ENCODE measurements at places on chromosomes 16 and 17.

GRCh38 chr16:89534252-89534756, 26.1 kb downstream of the SPG7 start:
- DNase-seq, result no peak

- DNase-seq, result no peak
Measured at GRCh38 chr17:45171338-45172231, 9.9 kb downstream of the HEXIM2 start.

DNA sequence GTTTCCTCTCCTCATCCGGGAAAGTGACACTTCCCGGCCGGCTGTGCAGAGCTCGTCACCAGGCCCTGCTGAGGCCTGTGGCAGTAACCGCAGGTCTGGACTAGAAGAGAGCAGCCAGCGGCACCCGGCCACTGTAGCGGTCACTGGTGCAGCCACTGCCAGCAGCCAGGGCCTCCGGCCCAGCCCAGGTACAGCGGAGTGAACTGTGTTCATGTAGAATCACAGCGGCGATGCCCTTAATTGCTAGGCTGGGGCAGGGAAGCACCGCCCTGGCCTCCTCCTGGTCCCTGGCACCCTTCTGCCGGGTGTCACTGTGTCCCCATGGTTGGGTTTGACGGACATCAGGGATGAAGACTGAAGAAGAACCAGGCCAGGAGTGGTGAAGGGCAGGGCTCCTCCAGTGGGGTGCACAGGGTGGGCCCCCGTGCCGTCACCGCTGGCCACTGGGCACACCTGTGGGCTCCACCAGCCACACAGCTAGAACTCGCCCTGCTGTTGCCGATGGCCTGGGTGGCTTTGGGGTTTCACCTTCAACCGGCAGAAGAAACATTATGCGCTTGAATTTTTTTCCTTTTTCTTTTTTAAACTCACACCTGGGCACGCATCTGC, 165.2 kb upstream of the CHMP6 start:
- DNase-seq, result no peak

GRCh38 chr17:13520899-13521572, 80.7 kb downstream of the HS3ST3A1 start:
- DNase-seq, result peak; percentile 77

GRCh38 chr17:17539591-17539990, 43.4 kb upstream of the RASD1 start:
- no peak for DNase-seq

- no peak for DNase-seq
Measured at GRCh38 chr17:44558710-44559633, 1.7 kb downstream of the FZD2 start.

DNA sequence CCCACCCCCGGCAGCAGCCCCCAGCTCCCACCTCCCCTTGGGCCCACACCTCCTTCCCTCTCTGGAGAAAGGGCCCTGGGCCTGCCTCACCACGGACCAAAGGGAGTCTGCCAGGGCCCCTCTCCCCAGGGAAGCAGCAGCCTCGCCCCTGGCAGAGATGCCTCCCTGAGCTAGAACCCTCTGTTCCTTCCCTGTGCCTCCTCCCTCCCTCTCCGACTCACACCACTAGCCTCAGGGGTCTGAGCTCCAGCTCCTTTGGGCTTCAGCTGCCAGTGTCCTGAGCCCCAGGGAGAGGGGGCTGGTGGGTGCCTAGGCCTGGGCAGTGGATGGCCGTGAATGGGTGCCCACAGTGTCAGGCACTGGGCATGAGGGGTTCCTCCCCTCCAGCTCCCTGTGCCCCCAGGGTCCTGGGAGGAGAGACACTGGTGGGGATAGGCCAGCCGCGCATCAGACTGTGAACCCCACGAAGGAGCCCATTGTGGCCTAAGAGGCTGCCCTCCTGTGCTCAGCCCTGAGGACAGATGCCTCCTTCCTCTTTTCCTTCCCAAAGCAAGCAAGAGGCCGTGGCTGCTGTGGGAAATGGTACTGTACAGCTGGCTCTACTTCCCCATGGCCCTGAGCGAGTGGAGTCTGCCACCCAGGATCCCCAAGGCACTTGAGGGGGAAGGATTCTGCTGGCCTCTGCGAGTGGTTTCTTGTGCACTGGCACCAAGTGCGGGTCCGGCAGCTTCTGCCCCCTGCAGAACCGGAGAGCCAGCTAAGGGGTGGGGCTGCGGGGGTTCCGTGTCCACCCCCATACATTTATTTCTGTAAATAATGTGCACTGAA, 20.7 kb downstream of the MMP15 start:
- no peak for DNase-seq

GRCh38 chr17:48429638-48430586, at the start of gene SKAP1:
Gene SKAP1 (minus strand): TSS chr17:48430214.
- no peak for DNase-seq

DNA sequence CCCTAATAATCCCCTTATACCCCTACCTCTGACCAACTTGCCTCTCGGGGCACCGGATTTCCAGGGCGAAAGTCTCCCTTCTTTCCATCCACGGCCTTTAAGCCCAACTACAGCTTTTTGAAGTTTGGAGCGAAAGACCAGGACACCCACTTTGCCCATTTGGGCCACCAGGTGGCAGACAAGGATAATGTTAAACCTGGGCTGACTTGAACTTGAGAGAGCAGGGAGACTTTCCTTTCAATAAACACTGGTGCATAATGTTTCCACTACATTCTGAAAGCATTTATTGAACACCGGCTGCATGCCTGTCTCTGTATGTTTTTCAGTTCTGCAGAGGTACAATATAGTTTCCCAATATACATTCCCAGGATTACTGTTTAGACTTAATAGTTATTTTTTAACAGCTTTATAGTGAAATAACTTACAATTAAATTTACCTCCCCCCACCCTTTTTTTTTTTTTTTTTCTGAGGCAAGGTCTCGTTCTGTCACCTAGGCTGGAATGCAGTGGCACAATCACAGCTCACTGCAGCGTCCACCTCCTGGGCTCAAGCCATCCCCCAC, 6.9 kb upstream of the CES3 start:
- no peak for DNase-seq

- DNase-seq, result no peak
Measured at GRCh38 chr16:24178496-24178895, 77.6 kb upstream of the CACNG3 start.

DNA sequence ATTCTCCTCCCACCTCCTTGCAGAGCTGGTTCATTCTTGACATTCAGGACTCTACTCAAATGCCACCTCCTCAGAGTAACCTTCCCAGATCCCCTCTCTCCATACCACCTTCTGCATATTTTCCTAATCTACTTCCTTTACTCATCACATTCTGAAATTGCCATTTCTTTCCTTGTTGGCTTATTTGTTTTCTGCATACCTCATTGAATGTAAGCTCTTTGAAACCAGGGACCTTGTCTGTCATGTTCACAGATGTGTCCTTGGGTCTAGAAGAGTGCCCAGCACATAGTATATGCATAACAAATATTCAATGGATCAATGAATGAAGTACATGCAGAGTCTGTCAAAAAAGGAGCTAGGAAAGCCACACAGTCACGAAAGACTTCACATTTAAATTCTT, 7.8 kb upstream of the LONP2 start:
- no peak for DNase-seq

GRCh38 chr17:1089915-1090314, 89.9 kb downstream of the ABR start:
- no peak for DNase-seq

- no peak for DNase-seq
Measured at GRCh38 chr17:14398766-14399165, 97.9 kb downstream of the HS3ST3B1 start.

GRCh38 chr17:1638171-1638590, 7.4 kb downstream of the SCARF1 start:
- no peak for DNase-seq

- DNase-seq, result no peak
Measured at GRCh38 chr16:1078579-1079021, 6.1 kb downstream of the SSTR5 start.

- no peak for DNase-seq
Measured at GRCh38 chr17:61168506-61168905, 231.1 kb upstream of the TBX2 start.

DNA sequence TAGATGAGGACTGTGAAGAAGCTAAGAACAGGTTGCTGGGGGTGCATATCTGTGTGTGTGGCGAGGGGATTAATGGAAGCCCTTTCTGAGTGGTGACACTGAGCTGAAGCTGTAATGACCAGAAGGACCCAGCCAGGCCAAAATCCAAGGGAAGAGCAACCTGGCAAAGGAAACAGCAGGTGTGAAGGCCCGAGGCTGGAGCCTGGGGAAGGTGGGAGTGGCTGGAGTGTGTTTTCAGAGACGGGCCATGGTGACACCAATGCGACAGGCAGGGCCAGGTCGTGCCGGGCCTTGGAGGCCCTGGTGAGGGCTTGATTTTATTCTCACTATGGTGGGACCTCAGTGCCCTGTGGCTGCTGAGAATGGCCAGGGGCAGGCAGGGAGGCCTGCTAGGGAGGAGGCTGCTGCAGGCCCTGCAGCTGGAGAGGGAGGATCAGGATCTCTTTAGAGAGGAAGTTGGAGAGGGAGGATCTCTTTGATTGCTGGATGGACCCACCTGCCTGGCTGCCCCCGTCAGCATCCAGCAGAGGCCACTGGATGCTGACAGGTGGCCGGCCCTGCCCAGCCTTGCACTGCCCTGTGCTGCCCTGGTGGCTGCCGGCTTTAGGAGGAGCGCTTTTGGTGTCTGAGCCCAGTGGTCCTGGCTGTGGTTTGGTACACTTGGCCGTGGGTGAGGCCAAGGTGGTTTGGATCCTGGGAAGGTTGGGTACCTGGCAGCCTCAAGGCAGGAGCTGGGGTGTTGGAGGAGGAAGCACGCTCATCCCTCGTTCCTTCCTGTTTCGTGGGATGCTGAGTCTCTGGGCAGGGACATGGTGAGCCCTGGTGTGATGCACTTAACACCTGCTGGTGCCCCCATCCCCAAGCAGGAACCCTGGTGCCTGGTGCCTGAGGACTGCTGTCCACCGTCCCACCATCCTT, 188.3 kb downstream of the SEC14L1 start:
- DNase-seq, result no peak

- no peak for DNase-seq
Measured at GRCh38 chr16:50751528-50751927, 9.6 kb downstream of the CYLD start.

DNA sequence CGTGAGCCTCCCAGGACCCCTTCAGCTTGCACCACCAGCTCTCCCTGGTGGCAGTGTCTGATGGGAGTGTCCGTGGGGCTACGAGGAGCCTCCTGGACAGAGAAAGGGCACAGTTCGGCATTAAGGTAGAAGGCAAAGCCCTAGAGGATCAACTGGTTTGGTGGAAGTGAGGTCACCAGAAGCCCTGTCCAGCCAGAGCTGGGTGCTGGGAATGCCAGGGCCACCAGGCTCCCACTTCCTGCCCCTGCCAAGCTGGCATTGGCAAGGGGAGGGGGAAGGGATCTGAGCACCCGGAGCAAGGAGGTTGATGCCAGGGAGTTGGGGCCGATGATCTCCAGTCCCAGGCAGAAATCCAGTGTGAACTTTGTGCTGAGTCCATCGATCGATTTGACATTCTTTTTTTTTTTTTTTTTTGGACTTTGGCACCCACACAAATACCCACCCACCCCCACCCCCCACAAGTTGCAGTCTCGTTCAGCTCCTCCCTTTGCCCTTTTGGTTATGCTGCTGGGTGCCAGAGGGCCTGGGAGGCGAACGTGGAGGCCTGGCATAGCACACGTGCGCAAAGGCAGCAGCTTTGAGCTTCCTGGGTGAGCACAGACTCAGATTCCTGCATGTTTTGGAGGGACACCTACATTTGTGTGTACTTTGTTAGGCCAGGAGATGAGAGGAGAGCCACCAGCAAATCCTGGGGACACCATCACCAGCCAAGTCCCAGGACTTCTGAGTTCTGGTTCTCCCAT, 2.1 kb downstream of the NHERF1 start:
- no peak for DNase-seq

DNA sequence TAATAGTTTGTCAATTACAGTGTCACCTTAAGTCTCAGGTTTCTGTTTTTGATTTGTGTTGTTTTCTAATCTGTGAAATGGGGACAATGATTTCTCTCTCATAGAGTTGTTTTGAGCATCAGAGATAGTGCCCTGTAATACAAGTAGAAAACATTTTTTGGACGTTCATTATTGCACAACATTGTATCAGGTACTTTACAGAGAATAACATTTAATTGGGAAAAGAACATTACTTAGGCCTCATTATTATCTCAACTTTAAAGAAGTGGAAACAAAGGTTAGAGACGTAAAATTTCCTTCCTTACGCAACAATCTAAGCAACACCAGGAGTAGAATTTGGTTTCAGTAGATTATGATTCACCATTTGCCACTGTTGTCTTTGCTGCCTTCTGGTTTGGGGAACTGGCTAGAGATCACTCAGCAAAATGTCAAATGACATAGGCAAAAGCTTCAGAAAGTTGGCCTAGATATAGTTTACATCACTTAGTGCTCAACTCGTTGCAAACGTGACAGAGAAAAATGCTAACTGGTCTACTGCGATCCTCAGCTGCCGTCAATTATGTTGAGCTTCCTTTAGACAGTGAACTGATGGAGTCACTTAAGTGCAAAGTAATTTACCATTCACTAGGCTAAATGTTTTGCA, 1026.8 kb downstream of the CDH11 start:
- DNase-seq, result no peak

DNA sequence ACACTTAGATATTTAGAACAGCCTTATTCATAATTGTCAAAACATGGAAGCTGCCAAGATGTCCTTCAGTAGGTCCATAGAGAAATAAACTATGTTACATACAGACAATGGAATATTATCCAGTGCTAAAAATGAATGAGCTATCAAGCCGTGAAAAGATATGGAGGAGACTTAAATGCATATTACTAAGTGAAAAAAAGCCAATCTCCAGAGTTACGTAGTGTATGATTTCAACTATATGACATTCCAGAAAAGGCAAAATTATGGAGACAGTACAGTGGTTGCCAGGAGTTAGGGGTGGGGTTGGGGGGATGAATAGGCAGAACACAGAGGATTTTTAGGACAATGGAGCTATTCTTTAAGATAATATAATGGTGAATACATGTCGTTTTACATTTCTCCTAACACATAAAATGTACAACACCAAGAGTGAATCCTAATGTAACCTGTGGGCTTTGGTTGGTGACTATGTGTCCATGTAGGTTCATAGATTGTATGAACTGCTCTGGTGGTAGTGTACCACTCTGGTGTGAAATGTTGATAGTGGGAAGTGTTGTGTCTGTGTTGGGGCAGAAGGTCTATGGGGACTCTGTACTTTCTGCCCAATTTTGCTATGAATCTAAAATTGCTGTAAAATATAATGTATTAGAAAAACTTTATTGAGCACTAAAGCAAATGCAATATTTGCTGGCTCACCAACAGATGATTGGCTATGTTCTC, 122.6 kb downstream of the USP22 start:
- DNase-seq, result no peak

- DNase-seq, result no peak
Measured at GRCh38 chr17:27997044-27997401, 45.5 kb upstream of the NLK start.
